ENCODE measurements at places on chromosomes 6 and 20. TPM values are rescaled to one million over a fixed set of nuclear protein-coding genes. Genes with fewer than 3 reads are reported as not detected.

SIRPB2 gene
- total RNA-seq, result 0.09 TPM

XKR7 gene
- total RNA-seq, result not detected

MYLK2 gene
- total RNA-seq, result 0.66 TPM

F13A1 gene
- total RNA-seq, result not detected

FLRT3 gene
- total RNA-seq, result 1.3 TPM

ZSCAN23 gene
- total RNA-seq, result not detected

POPDC3 gene
- 27.8 TPM for total RNA-seq

DLK2 gene
- 5.1 TPM for total RNA-seq

ELOVL4 gene
- 1.5 TPM for total RNA-seq

MYT1 gene
- total RNA-seq, result not detected

HSPA12B gene
- total RNA-seq, result 0.39 TPM

ASIP gene
- not detected for total RNA-seq

FAM83C gene
- total RNA-seq, result 0.08 TPM

TP53TG5 gene
- not detected for total RNA-seq

DAAM2 gene
- not detected for total RNA-seq

TINAG gene
- total RNA-seq, result not detected

SMIM29 gene
- total RNA-seq, result 21.8 TPM

C6orf163 gene
- total RNA-seq, result 0.20 TPM

LY6G6C gene
- not detected for total RNA-seq

BTN1A1 gene
- total RNA-seq, result not detected

OR12D3 gene
- total RNA-seq, result not detected

BPIFA3 gene
- not detected for total RNA-seq
